Activated naive CD4-positive, alpha-beta T cell treated with anti-CD3 and anti-CD28 coated beads for 36 hours (primary cell): ENCODE measurements at places on chromosomes 6 and 20.

DNA sequence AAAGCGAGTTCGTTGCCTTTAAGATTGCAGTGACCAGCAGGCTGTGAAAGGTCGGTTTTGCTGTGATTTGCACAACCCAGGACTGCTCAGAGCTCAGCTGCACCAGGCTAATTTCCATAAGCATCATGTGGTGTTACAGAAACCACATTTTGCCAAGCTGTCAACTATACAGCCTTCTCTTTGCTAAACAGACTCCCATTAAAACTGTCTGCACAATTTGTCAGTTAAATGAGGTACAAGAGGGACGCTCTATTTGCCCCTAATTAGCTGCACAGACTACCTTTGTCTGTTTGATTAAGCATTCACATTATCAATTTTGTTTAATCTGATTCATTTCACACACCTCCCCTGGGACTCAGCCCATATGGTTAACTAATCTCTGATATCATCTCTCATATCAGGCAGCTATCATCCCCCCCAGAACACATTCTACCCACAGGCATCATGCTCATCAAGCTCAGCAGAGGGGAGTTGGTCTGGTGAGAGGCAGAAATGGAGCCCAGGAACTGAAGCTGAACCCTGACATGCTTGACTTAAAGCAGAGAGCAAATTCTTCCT, 62.1 kb downstream of the OLIG3 start:
- no peak for DNase-seq

GRCh38 chr6:65199121-65199520, 507.9 kb downstream of the EYS start:
- DNase-seq = no peak

DNA sequence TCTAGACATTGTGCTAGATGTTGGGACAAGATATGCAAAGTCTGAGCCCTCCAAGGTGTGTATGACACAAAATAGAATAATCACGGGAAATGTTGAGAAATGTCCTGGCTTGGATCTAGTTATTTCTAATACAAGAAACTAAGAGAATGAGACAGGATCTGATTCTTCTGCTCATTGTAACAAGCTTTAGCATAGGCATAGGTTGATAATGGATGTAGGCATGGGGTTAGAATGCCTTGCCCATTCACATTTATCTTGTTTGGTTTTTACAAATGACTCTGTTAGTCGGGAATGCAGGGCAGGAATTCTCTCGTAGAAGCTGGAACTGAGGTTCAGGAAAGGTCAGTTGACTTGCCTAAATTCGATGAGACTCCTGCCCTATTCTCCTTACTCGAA, 1.5 kb upstream of the SLC26A8 start:
- DNase-seq = no peak

- DNase-seq = no peak
Observed at GRCh38 chr6:3825851-3826581, 23.2 kb upstream of the FAM50B start.

- DNase-seq = no peak
Observed at GRCh38 chr6:53424300-53424699, 75.5 kb upstream of the ELOVL5 start.

DNA sequence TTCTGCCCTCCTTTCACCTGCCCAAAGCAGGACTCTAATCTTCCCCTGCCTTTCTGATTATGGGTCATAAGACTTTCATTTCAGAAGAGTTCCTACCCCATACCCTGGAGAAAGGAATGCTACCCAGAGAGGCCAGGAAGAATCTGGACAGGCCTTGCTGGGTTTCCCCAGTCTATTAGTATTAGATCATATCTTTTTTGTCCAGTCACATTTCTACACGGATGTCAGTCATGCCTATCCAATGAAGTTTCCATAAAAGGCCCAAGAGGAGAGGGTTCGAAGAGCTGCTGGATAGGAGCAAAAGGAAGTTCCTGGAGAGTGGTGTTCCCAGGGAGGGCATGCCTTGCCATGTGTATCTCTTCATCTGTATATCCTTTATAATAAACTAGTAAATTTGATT, 3.2 kb downstream of the POLH start:
- DNase-seq = no peak

GRCh38 chr6:161710698-161711097, 436.8 kb upstream of the AGPAT4 start:
- DNase-seq = no peak

- DNase-seq = no peak
Observed at GRCh38 chr6:56477241-56477640, 165.4 kb downstream of the DST start.

DNA sequence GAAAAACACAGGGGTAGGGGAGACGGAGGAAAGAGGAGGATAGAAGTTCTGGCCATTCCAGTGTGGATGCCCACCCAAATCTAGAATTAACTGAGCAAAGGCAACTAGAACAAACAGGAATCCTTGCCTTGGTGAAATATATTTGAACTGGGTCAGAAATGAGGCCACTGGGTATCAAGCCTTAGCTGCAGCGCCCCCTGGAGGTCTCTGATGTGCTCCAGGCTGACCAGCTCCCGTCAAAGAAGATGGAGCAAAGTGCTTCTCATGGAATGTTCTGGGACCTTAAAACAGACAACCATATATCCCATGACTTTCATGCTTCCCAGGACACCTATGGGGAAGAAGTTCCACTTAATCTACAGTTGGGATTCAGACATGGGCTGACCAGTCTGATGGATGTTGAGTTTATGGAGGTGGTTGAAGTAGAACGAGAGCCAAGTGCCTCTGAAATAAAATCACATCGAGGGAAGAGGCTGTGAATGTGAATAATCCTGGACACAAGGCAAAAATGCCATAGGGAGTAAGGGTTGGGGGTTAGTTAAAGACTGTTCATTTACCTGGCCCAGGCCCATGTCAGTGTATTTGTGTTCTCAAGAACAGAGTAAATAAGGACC, 50.4 kb downstream of the HLA-DPB1 start:
- peak; percentile 77 for DNase-seq

DNA sequence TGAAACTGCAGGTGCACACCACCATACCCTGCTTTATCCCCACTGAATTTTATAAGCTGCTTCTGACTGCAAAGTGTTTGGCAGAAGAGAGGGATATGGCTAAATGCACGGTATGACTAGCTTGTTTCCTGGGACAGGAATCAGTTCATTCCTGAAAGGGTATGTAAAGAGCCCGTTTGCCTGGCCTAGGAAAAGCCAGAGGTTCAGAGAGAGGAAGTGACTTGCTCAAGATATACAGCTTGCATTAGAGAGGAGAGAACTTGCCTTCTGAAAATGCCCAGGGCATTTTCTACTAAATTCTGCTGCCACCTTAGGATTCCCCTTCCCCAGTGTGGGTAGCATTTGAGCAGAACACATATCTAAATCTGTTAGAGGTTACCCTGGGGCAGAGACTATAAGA, 683 bp upstream of the GCNT2 start:
- DNase-seq = no peak

- peak; percentile 22 for DNase-seq
Observed at GRCh38 chr6:108564178-108564577, 3.5 kb downstream of the FOXO3 start.

DNA sequence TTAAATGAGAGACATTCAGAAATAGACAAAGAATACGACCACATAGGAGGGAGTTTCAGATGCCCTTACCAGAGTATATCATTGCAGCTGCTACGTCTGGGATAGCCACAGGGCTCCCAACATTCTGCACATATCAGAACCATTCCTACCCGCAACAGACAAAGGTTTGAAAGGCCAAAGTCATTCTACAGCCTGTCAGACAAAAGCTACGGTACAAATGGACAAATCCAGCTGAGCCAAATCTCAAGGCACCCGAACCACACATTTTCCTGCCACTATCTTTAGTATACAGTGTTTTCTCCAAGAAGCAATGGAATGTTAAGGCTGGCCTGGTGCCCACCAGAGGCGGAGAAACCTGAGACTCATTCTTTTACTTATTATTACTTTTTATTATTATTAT, 30.5 kb upstream of the LYRM2 start:
- no peak for DNase-seq

- DNase-seq = no peak
Observed at GRCh38 chr6:145830612-145831011, 16.0 kb upstream of the FBXO30 start.

DNA sequence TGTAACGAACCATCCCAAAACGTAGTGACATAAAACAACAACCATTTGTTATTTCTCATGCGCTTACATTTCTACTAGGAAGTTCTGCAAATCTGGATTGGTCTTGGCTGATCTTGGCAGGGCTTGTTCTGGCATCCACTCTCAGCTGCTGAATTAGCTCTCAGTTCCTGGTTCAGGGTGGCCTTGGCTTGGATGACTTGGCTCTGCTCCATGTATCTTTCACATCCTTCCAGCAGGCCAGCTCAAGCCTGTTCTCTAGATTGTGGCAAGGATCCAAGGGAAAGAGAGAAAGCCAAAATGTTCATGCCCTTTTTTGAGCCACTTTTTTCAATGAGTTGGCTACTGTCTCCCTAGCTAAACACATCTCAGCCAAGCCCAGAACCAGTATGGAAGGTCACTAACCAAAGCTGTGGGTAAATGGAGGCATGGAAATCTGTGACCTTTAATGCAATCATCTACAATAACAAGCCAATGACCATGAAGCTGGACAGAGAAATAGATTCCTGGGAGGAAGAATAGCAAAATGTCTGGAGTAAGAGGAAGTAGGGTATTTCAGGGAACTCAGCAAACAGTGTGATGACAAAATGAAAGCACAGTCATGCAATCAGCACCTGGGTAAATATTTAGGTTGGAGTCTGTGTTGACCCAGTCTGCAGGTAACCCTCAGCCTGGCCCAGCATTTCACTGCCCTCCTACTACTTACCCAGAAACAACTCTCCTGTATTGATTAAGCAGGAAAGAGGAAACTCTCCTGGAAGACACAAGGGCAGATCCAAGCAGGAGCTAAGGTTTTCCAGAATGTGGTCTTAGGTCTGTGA, 32.7 kb upstream of the SNAP25 start:
- no peak for DNase-seq

DNA sequence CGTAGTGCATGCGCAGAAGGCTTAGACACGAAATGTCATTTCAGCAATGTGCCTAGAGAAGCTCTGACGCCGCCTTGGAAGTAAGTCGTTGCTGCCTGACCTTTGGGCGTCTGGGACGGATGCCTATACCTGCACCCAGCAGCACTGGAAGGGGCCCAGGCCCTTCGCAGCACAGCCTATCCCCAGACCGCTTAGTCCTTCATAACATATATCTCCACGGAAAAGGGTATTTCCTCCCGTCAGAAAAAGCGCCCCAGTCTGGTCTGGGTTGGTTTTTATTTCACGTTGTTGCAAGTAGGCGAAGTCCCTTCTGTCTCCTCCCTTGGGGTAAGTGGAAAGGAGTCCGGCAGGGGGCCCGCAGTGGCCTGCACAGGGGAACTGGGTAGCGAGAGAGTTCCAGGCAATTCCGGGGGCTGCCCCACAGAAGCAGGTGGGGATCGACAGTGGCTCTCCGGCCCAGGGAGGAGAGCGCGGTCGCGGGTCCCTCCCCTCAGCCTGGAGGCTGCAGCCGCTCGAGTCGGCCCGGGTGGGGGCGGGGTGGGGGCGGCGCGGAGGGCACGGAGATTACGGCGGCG, 559 bp upstream of the EYA4 start:
- no peak for DNase-seq

DNA sequence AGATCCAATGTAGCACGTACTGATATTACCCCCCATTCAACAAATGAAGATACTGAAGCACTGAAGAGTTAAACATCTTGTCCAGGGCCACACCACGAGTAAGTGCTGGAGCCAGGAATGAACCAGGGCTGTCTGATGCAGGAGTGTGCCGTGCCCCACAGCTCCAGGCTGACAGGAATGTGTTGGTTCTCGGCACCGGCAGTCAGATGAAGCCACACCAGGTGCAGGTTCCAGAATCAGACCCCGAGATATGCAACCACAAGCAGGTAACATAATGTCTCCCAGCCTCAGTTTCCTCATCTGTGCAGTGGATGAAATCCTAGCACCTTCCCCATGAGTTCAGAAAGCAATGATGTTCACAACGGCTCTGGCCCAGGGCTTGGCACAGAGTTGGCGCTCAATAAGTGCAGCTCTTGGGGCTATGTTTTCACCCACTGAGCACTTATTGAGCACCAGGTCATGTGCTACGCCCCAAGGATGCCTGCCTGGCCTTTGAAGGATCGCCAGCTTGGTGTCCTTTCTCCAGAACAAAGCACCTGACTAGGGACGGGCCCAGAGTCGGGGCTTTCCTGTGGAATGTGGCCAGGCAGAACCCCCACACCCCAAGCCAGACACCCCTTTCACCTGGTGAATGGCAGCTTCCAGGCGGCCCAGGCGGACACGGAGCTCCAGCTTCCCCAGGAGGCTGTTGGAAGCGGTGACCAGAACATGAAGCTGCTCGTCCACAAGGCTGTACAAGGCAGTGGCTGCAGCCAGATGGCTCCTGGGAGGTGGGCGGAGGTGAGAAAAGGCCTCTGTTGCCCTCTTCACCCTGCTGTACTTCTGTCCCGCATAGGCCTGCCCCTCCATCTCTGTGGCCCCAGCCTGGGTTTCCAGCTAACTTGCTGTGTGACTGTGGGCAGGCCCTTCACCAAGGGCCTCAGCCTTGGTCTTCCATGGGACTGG, 41.3 kb downstream of the KIAA1755 start:
- DNase-seq = no peak

- no peak for DNase-seq
Observed at GRCh38 chr6:161631676-161632194, 357.9 kb upstream of the AGPAT4 start.
